Motor neuron (in vitro differentiated cells): ENCODE measurements at places on chromosomes 16 and 17. TPM values are rescaled to one million over a fixed set of nuclear protein-coding genes. Genes with fewer than 3 reads are reported as not detected.
A peak's percentile ranks its signal among the peaks of the same experiment; 100 is the strongest.

GRCh38 chr17:48499735-48500434 lies 30.9 kb downstream of the HOXB1 start:
- ATAC-seq: no peak

- ATAC-seq: no peak
These were observed 83.4 kb downstream of the ZDHHC7 start for GRCh38 chr16:84927621-84928591.

DNA sequence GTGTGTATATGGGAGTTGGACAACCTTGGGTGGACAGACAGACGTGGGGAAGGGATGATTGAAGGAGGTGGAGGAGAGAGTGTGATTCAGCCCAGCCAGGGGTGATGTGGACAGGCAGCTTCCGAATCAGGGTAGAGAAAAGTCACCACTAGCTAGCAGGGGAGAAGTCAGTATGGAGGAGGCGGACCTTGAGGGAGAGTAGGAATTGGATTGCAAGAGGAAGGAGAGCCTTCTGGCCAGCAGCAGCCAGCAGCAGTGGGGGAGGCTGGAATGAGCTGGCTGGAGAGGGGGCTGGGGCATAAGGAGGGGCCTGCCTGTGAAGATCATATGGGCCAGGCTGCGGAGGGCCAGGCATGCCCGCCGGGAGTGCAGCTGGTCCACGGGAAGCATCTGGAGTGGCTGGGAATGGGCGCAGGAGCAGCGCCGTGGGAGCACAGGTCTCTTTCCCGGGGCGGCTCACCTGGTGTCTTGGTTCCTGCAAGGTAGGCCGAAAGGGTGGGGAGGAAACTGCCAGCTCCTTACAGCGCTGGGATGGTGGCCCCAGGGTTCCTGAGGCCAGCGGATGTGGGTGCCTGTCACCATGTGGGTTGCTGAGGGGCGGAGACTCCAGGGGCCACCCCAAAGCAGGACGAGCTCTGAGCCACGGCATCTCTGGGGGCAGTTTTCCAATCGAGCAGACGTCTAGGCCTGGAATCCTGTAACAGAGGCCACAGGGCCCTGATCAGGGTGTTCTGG lies 235.3 kb downstream of the SEC14L1 start:
- ATAC-seq: peak; percentile 13

DNA sequence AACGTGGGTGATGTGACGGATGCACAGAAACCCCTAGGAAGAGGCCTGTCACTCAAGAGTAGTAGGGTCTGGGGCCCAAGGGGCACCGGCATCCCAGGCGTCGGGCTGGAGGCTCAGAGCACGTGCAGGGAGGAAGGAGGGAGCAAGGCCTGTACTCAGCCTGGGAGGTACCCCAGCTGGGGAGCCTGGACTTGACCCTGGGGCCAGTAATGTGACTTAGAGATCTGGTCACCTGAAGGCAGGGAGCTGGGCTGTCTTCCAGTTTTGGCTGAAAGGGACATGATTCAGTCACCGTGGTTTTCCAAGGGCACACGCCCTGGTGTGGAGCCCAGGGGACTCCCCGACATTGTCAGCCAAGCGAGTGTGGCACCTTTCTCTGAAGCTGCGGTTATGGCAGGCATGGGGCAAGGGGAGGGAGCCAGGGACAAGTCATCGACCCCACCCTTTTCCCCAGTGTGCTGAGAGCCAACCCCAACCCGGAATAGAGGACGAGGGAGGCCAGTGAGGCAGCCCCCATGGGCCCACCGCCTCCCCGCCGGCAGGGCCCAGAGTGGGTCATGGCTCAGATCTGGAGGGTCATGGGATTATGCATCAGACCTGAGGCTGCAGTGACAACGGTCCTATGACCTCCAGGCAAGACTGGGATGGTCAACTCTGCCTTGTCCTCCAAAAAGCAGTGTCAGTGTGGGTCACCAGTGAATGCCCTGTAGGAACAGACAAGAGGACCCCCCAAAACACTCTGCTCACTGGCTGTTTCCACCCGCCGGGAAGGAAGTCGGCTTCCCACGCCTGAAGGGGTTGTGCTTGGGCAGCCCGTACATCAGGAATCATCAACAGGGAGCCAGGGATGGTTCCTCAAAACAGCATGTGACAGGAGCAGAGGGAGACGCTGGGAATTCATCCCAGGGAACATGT lies 41.9 kb downstream of the MEAK7 start:
- ATAC-seq: no peak

Gene GAS2L2
- total RNA-seq: 0.08 and 0.09 TPM in 2 replicates

Gene NAGS
- total RNA-seq: 1.6 TPM in 2 replicates

Gene P2RX1
- 0.05 and 0.13 TPM in 2 replicates for total RNA-seq
